Fibroblast of the aortic adventitia (primary cell): ENCODE measurements at places on chromosomes 11 and 22. TPM values are rescaled to one million over a fixed set of nuclear protein-coding genes. Genes with fewer than 3 reads are reported as not detected.

Gene MIOX
- not detected in 2 replicates for total RNA-seq

GRCh38 chr11:76201672-76202412 lies 4.5 kb downstream of the WNT11 start:
- no peak for DNase-seq

DNA sequence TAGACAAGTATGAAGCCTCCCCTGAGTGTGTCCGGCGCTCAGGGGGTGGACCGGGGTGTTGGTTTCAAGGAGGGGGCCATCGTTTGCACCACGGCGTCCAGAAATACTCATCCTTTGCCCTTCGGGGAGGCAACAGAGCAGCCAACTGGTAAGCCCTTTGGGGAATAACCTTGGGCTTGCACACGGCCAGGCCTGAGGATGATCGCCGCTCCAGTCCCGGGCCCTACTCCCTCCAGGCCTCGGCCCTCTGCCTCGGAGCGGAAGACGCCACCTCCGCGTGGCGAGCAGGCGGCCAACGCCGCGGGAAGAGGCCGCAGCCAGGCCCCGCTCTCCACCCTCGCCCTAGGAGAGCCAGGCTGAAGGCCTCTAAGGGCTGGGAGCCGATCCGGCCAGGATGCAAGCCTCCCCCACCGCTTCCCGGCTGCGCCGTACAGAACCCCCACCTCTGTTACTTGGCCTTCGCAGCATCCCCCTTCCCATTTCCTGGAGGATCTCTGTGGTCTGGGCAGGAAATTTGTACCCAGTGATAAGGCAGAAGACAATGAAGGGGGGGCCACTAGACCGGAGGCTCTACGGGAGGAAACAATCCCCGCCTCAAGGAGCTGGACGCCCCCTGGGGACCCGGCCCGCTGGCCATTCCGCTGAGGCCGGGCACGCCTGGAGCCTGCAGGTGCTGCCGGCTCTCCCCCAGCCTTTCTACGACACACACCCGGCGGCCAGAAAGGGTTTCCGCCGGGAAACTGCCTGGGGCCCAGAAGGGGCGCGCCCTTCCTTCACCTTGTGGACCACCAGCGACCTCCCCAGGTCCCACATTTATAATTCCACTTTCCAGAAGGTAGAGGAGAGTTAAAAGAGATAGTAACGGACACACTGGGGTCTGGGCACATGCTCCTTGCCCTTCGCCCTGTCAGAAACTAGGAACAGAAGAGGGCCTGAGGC lies 2.6 kb downstream of the ESAM start:
- no peak for DNase-seq

GRCh38 chr22:20131859-20132685 lies 468 bp downstream of the ZDHHC8 start:
- no peak for DNase-seq

Gene CTSF
- 35.0 and 47.1 TPM in 2 replicates for total RNA-seq

DNA sequence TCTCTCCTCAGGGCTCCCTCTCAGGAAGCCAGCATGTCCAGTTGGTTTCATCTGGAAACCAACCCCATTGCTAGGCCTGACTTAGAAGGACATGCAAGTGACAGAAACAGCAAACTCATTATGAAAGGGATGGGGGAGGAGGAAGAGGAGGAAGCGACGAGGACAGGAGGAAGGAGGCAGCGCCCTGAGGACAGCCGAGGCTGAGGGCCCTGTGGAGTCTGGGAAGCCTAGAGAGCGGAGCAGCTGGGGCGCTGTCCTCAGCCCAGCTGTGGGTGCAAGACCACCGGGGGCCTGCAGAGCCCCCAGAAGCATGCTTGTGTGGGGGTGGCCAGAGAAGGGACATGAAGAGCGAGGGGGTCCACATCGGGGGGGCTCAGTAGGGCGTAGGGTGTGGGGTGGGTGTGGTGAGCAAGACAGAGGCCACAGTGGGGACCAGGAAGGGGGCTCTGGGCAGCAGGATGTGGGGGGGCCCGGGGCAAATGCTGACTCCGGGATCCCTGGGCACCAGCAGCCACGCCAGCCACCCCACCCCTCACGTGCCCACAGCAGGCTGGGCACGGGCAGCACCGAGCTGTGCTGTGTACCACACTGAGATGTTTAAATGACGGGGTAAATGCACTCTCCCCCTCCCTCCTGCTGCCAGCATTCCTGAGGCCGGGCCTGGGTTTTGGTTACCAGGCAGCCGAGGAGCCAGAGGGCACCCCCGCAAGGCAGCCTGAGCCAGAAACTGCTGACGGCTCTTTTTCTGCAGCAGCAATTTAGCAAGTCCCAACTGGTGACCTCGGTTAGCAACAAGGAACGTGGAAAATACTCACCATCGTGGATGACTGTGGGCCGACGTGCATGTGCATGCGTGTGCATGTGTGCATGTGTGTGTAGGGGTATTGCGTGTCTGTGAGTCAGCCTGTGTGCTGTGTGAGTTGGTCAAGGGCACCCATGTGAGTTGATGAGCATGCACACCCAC lies 82.7 kb upstream of the LINC01488 start:
- DNase-seq = no peak

Gene ZP1
- total RNA-seq = not detected in 2 replicates

Gene SLC1A2
- total RNA-seq = 10.5 and 23.6 TPM in 2 replicates

Gene GUCY1A2
- total RNA-seq = 1.1 and 1.6 TPM in 2 replicates

DNA sequence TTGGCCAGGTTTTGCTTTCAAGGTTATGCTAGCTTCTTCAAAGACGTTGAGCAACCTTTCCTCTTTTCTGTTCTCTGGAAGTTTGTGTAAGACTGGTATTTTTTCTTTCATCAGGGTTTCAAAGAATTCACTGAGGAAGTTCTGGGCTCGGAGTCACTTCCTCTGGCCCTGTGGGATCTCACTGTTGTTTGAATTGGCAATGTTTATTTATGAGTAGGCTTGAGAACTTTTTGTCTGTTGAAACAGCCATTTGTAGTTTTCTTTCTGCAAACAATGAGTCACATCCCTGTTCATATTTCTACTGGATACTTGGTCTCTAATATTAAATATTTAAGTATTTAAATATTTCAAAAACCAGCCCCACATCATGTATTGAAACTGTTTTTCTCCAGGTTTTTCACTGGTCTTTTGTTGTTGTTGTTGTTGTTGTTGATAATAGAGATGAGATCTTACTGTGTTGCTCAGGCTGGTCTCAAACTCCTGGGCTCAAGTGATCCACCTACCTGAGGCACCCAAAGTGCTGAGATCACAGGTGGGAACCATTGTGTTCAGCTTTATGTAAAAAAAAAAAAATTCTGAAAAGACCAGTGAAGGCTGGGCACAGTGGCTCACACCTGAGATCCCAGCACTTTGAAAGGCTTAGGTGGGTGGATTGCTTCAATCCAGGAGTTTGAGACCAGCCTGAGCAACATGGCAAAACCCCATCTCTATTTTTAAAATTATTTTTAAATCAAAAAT lies 26.9 kb downstream of the SUSD2 start:
- peak; percentile 100 for DNase-seq

DNA sequence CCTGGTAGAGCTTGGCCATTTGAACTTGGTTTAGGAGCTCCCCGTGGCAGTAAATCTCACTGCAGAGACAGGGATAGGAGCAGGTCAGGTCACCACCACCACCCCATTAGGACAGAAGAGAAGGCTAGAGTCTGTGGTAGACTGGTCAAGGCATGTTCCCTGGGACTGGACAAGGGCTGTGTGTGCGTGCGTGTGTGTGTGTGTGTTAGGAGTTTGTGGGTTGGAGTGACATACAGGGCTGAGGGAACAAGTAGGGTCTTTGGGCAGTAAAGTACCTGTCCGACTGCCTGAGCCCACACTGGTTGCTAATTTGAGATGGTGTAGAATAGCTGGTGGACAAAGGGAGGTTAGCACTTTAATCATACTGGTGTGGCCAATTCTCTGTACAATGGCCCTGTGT lies 16.1 kb downstream of the TREH start:
- DNase-seq = no peak

- DNase-seq = peak; percentile 16
Measured at GRCh38 chr11:73940801-73941570, 9.8 kb upstream of the DNAJB13 start.

GRCh38 chr11:46445920-46446771 lies 54.6 kb upstream of the CHRM4 start:
- peak; percentile 35 for DNase-seq

DNA sequence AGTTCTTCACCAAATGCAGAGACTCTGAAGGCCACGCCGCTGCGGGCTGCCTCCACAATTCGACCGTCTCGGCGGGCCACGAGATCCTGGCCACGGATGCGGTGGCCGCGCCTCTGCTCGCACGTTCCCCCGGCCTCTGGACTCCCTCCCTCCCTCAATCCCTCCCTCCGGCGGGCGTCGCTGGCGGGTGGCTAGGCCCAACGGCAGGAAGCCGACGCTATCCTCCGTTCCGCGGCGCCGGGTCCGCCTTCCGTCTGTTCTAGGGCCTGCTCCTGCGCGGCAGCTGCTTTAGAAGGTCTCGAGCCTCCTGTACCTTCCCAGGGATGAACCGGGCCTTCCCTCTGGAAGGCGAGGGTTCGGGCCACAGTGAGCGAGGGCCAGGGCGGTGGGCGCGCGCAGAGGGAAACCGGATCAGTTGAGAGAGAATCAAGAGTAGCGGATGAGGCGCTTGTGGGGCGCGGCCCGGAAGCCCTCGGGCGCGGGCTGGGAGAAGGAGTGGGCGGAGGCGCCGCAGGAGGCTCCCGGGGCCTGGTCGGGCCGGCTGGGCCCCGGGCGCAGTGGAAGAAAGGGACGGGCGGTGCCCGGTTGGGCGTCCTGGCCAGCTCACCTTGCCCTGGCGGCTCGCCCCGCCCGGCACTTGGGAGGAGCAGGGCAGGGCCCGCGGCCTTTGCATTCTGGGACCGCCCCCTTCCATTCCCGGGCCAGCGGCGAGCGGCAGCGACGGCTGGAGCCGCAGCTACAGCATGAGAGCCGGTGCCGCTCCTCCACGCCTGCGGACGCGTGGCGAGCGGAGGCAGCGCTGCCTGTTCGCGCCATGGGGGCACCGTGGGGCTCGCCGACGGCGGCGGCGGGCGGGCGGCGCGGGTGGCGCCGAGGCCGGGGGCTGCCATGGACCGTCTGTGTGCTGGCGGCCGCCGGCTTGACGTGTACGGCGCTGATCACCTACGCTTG lies at the start of gene FUT4:
FUT4 (plus strand) TSS at position 227 of the 951 bp plus-strand sequence; CDS start at position 440, 213 bp downstream.
- DNase-seq = peak; percentile 75

DNA sequence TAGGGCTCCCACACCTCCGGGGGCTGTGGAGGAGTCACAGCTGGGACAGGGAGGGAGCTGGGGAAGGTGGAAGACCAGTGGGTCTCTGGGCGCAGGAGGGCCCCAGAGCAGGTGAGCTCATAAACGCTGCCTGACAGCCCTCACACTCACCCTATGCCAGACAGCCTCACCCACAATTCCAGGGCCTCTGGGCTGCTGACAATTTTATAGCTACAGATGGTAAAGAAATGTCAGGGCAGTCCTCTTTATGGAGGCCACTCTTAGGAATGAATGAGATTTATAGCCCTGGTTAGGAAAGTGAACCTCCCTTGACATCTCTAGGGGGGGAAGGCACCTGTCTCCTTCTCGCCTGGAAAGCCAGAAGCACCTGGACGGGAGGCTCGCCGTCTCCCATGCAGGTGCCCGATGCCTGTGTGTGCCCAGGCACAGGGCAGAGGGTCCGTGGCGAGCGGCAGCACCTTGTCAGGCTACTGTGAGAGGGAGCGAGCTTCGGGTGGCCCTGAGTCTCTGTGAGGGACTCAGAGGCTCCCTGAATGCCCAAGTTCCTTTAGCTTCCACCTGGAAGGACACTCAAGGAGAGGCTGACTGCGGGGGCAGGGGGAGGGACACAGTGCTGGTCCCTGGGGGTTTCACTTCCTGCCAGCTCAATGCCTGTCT lies 39.9 kb downstream of the IGSF9B start:
- DNase-seq = no peak

GRCh38 chr11:74839446-74839845 lies 90.8 kb downstream of the RNF169 start:
- DNase-seq = no peak

- no peak for DNase-seq
Measured at GRCh38 chr11:111566324-111566723, 25.8 kb downstream of the LAYN start.

Gene APOBEC3B
- 0.90 and 6.8 TPM in 2 replicates for total RNA-seq

Gene DCHS1
- 5.2 and 19.0 TPM in 2 replicates for total RNA-seq

- DNase-seq = no peak
Measured at GRCh38 chr22:33476716-33477115, 418.5 kb upstream of the SYN3 start.

- DNase-seq = no peak
Measured at GRCh38 chr11:134413043-134413825, 1.2 kb upstream of the B3GAT1 start.

GRCh38 chr22:11066458-11067285 lies 4461.3 kb upstream of the OR11H1 start:
- DNase-seq = no peak

Gene EXPH5
- 0.72 and 1.1 TPM in 2 replicates for total RNA-seq

DNA sequence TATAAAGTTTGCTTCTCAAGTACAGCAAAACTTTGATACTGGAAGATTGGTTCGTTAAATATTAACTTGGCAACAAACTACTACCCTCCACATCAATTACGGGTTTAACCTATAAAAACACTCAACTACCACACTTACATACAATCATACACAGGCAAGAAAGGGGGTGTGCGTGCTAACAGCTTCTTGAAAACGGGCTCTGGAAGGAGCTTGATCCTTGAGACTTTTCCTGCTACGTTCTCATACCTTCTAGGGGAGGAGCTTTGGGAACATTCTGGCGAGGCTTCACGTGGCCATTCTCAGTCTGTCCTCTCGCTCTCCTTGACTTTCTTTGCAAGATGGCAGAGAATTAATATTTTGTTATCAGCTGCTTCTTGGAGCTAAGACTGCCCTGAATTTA lies 6.8 kb upstream of the ESAM start:
- DNase-seq = no peak

Gene LSP1
- total RNA-seq = 18.7 and 40.2 TPM in 2 replicates

DNA sequence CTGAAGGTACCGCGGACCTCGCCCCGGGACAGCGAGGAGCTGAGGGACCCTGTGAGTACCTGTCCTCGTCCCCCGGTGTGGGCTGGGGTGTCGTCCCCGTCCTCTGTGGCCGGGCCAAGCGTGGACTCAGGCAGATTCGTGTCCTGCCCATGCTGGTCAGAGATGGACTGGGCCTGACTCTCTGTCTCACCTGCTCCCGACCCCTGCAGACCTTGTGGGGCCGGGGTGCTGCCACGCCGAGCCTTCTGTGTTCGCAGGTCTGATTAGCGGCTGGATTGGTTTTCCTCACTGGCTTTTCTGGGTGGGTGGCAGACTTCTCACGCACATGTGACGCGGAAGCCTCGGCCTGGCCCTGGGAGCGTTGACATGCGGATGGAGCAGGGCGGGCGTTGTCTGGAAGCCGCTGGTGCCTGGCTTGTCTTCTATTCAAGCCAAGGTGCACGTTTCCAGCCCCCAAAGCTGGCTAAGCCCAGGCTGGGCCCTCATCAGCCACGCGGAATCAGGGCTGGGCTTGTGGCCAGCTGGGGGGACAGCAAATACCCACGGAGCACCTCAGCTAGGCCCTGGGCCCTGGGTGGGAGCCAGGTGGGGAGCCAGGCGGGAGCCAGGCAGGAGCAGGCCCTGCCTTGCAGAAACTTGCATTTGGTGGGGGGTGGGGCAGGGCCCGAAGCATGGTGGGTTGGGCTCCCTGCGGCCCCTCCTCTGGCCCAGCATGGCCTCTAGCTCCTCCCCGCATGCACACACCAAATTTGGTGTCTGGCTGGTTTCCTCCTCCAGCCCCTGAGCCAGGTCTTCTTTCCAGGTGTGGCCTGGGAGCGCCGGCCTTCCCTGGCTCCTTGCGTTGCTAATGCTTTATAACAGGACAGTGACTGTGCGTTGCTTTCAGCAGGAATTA lies 7.0 kb downstream of the GRAMD4 start:
- no peak for DNase-seq

- DNase-seq = no peak
Measured at GRCh38 chr11:66986178-66986545, 11.1 kb downstream of the C11orf86 start.

Gene MMP12
- not detected in 2 replicates for total RNA-seq

GRCh38 chr11:124791626-124792341 lies 8.4 kb downstream of the MSANTD2 start:
- no peak for DNase-seq

- DNase-seq = peak; percentile 97
Measured at GRCh38 chr11:46296528-46297448, 19.3 kb downstream of the CREB3L1 start.
